ENCODE measurements at places on chromosomes 2 and 18. TPM values are rescaled to one million over a fixed set of nuclear protein-coding genes. Genes with fewer than 3 reads are reported as not detected.

The GPR75 gene
- total RNA-seq: 4.7 TPM

The NEUROD1 gene
- total RNA-seq: not detected

The GALNT5 gene
- total RNA-seq: not detected

The OR6B2 gene
- total RNA-seq: not detected

The LIMS3 gene
- 17.8 TPM for total RNA-seq

The REG3G gene
- total RNA-seq: not detected

The PRPF40A gene
- 123 TPM for total RNA-seq

Data from endothelial cell of umbilical vein (primary cell).